A549 treated with AZD2906 at 1 μM for 4 hours (cell line): ENCODE measurements at places on chromosomes 12 and 14. TPM values are rescaled to one million over a fixed set of nuclear protein-coding genes. Genes with fewer than 3 reads are reported as not detected.

The SSTR1 gene
- 0.02 to 0.03 TPM (median 0.02 TPM) in 3 of 5 replicates, not detected in the others for total RNA-seq

The HIF1A gene
- total RNA-seq, result 114 to 245 TPM (median 164 TPM) in 5 replicates

The EGLN3 gene
- 4.2 to 5.6 TPM (median 4.7 TPM) in 5 replicates for total RNA-seq

The CTSG gene
- not detected in 5 replicates for total RNA-seq

The GATC gene
- total RNA-seq, result 20.6 to 23.9 TPM (median 22.8 TPM) in 5 replicates

The LRTM2 gene
- 0.02 to 0.09 TPM (median 0.05 TPM) in 4 of 5 replicates, not detected in the other for total RNA-seq

The TEX22 gene
- 0.10 to 0.20 TPM (median 0.14 TPM) in 5 replicates for total RNA-seq

The PTHLH gene
- 10.6 to 14.2 TPM (median 12.9 TPM) in 5 replicates for total RNA-seq

The NXPH4 gene
- total RNA-seq, result 3.8 to 5.8 TPM (median 5.6 TPM) in 5 replicates

The PMCH gene
- not detected in 5 replicates for total RNA-seq

The ARMH4 gene
- 0.55 to 1.00 TPM (median 0.78 TPM) in 5 replicates for total RNA-seq

The AVPR1A gene
- 0.01 to 0.07 TPM (median 0.03 TPM) in 5 replicates for total RNA-seq

The BMP4 gene
- total RNA-seq, result 2.3 to 3.0 TPM (median 2.4 TPM) in 5 replicates

The B4GALNT1 gene
- 32.6 to 47.2 TPM (median 42.2 TPM) in 5 replicates for total RNA-seq

The REM2 gene
- total RNA-seq, result 0.28 to 0.38 TPM (median 0.33 TPM) in 5 replicates

The CD163 gene
- total RNA-seq, result 0.03 to 0.06 TPM (median 0.06 TPM) in 3 of 5 replicates, not detected in the others

The PLA2G1B gene
- total RNA-seq, result 0.20 TPM in 1 of 5 replicates, not detected in the others

The POTEM gene
- total RNA-seq, result not detected in 5 replicates

The PLEKHD1 gene
- 0.01 to 0.05 TPM (median 0.02 TPM) in 5 replicates for total RNA-seq

The IGF1 gene
- not detected in 5 replicates for total RNA-seq

The SLCO1A2 gene
- total RNA-seq, result 0.17 TPM in 1 of 5 replicates, not detected in the others

The FITM1 gene
- 0.10 to 0.13 TPM in 2 of 5 replicates, not detected in the others for total RNA-seq

The HOXC9 gene
- total RNA-seq, result 12.9 to 13.9 TPM (median 13.4 TPM) in 5 replicates

The OGFOD2 gene
- total RNA-seq, result 9.4 to 19.9 TPM (median 16.7 TPM) in 5 replicates

The MUCL1 gene
- not detected in 5 replicates for total RNA-seq

The ZNF605 gene
- 2.0 to 3.7 TPM (median 3.2 TPM) in 5 replicates for total RNA-seq

The ASCL1 gene
- not detected in 5 replicates for total RNA-seq

The OR4K15 gene
- total RNA-seq, result not detected in 5 replicates

The CCDC175 gene
- not detected in 5 replicates for total RNA-seq

The APOLD1 gene
- 0.21 to 0.58 TPM (median 0.43 TPM) in 5 replicates for total RNA-seq

The TMEM179 gene
- 0.29 to 0.54 TPM (median 0.39 TPM) in 5 replicates for total RNA-seq

The KRT71 gene
- 0.02 to 0.09 TPM (median 0.05 TPM) in 3 of 5 replicates, not detected in the others for total RNA-seq

The KMT2D gene
- total RNA-seq, result 28.7 to 38.1 TPM (median 34.0 TPM) in 5 replicates

The KIF26A gene
- 2.5 to 4.7 TPM (median 3.8 TPM) in 5 replicates for total RNA-seq

The SSPN gene
- total RNA-seq, result 0.25 to 0.73 TPM (median 0.38 TPM) in 5 replicates

The NPFF gene
- 0.19 to 0.24 TPM in 2 of 5 replicates, not detected in the others for total RNA-seq

The GPX2 gene
- 162 to 290 TPM (median 186 TPM) in 5 replicates for total RNA-seq

The SERPINA10 gene
- not detected in 5 replicates for total RNA-seq

The FLRT2 gene
- total RNA-seq, result 2.7 to 3.0 TPM (median 2.8 TPM) in 5 replicates

The MORN3 gene
- total RNA-seq, result 0.15 to 0.27 TPM (median 0.23 TPM) in 5 replicates

The ATF1 gene
- total RNA-seq, result 37.5 to 44.0 TPM (median 40.3 TPM) in 5 replicates

The OR11H7 gene
- not detected in 5 replicates for total RNA-seq

The ANKRD33 gene
- 0.05 to 0.11 TPM (median 0.07 TPM) in 4 of 5 replicates, not detected in the other for total RNA-seq

The PLCZ1 gene
- not detected in 5 replicates for total RNA-seq

The OR6C76 gene
- not detected in 5 replicates for total RNA-seq

The TAS2R43 gene
- total RNA-seq, result not detected in 5 replicates

The EIF2S3B gene
- 0.36 to 0.87 TPM (median 0.45 TPM) in 5 replicates for total RNA-seq

The SLC6A12 gene
- 0.82 to 1.2 TPM (median 1.0 TPM) in 5 replicates for total RNA-seq

The ENDOU gene
- 0.02 to 0.07 TPM (median 0.05 TPM) in 4 of 5 replicates, not detected in the other for total RNA-seq

The RAB35 gene
- 76.5 to 86.6 TPM (median 83.3 TPM) in 5 replicates for total RNA-seq

The MYF5 gene
- total RNA-seq, result not detected in 5 replicates

The TBX3 gene
- total RNA-seq, result 44.8 to 54.4 TPM (median 51.9 TPM) in 5 replicates

The GNB3 gene
- total RNA-seq, result 0.92 to 2.1 TPM (median 1.4 TPM) in 5 replicates

The EPYC gene
- total RNA-seq, result not detected in 5 replicates

The RERGL gene
- not detected in 5 replicates for total RNA-seq

The FAM234B gene
- 3.8 to 5.0 TPM (median 4.3 TPM) in 5 replicates for total RNA-seq

The AICDA gene
- 0.11 to 0.26 TPM (median 0.15 TPM) in 5 replicates for total RNA-seq

The KRT79 gene
- total RNA-seq, result 0.05 to 0.10 TPM (median 0.07 TPM) in 4 of 5 replicates, not detected in the other
